Stomach (tissue), 19 donors: ENCODE measurements at places on chromosomes 5 and 9. TPM values are rescaled to one million over a fixed set of nuclear protein-coding genes. Genes with fewer than 3 reads are reported as not detected.

- DNase-seq: peak; percentile 90
These were observed 21.6 kb downstream of the SH3GLB2 start for GRCh38 chr9:129006328-129007034.

ADGRD2 gene
- total RNA-seq: not detected

DNA sequence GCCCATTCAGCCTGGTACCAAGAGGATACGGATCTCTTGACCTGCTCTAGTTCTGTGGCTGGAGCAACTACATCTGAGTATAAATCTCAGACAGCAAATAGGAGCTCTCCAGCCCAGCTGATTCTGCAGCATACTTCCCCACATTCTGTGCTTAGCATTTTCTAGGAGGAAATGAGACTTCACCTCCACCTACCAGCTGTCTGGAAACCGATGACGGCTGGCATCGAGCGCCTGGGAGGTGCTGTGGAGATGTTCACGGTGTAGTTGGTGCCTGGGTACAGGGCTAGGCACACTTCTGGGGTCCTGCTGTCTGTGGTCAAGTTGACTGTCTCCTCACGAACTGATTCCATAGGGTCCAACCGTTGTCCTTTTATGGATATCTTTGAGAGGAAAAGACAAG lies 63.6 kb downstream of the SUSD1 start:
- no peak for DNase-seq

FOXD4L4 gene
- total RNA-seq: not detected

NR2F1-AS1 gene
- 10.1 TPM for total RNA-seq

SLC1A1 gene
- 7.3 TPM for total RNA-seq

DNA sequence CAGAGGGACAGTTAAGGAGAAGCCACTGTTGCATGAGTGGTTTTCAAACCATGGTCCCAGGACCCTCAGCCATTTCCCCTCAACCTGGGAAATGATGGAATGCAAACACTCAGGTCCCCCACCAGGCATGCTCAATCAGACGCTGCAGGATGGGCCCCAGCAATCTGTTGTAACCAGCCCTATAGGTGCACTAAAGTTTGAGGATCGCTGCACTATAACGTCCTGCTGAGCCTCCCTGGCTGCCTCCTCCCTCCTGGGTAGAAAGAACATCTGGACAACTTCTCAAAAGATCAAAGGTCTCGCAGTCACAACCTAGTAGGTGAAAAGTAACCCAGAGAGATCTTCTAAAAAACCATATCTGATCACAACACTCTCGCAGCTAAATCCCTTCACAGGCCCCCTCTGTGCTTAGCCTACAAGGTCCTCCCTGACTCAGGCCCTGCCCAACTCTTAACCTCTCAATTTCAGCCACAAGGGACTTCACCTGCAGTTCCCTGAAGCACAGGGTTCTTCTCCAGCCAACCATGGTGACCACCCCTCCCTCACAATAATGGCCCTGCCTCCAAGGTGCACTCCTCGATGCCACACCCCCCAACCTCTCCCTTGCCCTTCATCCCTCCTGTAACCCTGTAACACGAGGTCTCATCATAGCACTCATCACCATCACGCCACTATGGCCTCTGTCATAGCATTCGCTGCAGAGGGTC lies 3.5 kb downstream of the SHB start:
- no peak for DNase-seq

DNA sequence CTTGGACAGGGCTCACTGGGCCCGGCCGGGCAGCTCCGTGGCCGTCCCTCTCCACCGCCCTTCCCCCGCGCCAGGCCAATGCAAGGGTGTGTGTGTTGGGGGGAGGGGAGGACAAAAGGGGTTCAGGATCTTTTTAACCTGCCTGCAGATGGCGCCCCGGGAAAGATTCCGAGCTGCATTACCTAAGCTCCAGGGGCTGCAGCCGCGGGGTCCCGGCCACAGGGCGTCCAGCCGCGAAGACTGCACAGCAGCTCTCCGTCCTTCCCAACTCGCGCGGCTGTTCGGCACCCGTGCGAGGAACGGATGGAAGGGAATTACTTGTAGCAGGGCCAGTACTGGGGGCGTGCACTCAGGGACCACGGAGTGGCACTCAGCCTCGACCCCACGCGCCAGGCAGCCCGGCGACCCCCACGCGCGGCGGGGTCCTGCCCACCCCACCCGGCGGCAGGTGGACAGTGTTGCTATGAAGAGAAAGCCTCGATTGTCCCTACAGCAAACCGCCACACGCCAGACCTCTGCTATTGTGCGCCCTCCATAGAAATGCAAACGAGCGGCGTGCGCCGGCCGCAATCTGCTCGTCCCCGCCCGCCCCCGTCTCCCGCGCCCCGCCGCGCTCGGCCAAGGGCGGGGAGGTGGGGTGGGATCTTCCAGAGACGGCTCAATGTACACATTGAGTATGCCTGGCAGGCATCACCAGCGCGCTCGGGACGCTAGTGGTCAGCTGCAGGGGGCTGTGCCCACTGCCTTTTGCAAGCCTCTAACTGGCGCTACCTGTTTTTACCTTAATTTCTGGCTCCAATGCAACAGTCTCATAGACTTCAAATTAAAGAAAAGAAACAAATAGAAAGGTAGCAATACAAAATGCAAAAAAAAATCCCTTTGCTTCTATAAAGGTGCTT lies 796 bp upstream of the GADD45G start:
- DNase-seq: peak; percentile 91

- no peak for DNase-seq
These were observed 18.3 kb upstream of the SPATA9 start for GRCh38 chr5:95701074-95701473.

DNA sequence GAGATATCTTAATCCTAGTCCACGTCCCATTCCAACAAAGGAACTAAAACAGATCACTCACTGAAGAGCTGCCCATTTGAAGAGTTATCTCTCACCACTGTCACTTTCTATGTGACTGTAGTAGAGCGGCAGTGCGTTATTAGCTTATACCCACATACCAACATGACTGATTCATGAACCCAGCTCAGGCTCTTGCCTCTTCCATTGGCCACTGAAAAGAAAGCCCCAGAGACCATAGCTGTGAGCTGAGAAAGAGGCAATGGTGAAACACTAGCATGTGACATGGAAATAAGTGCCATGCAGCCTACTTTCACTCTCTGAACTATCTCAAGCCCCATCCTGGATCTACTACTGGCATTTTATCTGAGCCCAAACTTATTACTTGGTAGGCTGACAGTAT lies 151.7 kb upstream of the MOCS2 start:
- DNase-seq: no peak
